ENCODE measurements at places on chromosomes 1 and 21.

GRCh38 chr1:214645712-214646111 lies 42.7 kb downstream of the CENPF start:
- no peak for DNase-seq

DNA sequence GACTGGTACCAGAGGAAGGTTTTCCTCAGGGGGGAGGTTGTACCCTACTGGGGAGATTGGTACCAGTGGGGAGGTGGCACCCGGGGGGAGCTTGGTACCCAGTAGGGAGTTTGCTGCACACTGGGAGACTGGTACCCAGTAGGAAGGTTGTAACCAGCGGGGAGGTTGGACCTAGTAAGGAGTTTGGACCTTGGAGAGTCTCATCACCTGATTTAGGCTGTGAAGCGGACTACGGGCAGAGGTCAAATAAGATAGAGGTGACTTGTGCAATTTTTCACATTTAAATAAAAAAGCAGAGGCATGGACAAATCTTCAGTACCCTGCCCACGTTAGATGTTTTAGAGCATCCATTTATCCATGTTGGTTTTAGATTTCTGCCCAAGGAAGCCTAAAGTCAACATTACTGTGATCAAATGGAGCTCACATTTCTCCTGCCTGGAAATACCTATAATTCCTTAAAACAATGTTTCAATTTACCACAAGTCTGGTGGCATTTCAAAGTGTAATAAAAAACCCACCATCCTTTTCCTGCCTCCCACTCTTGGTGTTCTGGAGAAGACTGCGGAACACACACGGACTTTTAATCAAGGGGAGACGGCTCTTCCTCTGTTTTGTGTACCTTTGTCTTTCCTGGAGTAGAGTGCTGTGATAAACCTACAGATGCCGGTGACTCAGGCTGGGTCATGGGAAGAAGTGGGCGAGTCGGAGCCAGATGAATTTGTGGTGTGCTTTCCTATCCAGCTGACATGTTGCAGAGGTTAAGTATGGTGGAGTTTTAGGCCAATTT lies 36.2 kb upstream of the MRPS6 start:
- no peak for DNase-seq

DNA sequence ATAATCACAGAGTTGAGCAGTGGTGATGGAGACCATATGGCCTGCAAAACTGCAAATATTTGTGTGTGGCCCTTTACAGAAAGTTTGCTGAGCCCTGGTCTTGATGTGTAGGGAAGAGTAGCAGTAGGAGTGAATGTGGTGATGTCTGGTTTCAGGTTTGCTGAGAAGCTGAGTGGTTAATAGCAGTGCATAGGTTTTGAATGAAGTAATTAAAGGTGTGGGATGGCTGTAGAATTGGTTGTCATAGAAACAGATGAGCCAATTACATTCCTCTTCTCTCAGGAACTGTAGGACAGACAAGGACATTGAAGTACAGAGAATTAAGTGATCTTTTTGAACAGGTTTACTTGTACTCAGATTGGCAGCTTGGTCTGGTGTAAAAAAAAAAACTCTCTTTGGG lies 37.4 kb downstream of the PRDM2 start:
- no peak for DNase-seq

GRCh38 chr1:209268479-209268878 lies 315.0 kb upstream of the CAMK1G start:
- no peak for DNase-seq

- no peak for DNase-seq
These were observed 57.5 kb upstream of the EPS8L3 start for GRCh38 chr1:109821221-109821669.

DNA sequence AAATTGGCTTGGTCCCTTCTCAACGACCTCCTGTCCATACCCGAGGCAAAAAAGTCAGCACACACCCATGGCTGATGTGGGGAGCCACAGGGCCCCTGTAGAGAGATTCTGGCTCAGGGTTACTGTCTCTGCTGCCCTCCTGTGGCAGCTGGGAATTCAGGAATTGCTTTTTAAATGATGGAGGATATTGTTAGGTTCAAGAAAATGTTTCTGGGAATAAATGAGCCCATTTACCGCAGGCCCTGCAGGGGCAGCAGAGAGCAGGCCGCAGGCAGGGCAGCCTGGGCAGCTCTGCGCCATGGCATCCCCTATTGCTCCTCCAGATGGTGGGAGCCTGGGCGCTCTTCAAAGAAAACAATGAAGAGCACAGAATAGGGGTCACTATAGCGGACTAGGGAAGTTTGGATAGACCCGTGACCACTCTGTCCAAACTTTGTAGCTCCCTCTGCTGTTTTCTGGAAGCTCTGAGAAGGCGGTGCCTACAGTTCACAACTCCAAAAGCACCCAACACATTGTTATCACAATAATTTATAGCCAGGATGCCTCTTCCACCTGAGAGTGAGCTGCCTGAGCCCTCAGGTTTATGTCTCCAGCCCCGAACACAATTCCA lies 201.1 kb downstream of the BACH1 start:
- DNase-seq = no peak

DNA sequence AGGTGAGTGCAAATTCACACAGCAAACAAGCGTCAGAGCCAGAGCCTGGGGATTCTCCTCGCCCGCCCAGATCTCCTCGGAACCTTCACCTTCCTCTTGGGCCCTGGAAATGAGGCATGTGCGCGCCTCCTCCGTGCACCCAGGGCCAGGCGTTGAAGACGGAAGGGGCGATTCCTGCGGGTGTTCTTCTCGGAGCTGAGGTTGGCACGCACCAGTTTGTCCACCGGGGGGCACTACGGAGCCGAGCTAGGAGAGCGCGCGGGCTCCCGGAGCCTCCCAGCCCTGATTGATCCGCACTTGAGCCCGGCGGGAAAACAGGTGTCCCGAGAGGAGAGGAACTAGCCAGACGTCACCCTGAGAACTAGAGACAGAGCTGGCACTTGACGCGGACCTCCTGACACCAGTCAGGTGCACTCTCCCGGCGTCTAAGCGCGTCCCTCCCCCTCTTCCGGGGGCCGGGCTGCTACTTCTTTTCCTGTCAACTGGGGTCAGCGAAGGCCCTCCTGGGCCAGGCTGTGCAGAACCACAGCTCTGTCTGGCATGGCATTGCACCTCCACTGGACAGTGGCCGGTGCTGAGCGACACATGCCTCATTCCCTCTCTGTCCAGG lies 18.3 kb upstream of the SERINC2 start:
- DNase-seq = peak; percentile 78

DNA sequence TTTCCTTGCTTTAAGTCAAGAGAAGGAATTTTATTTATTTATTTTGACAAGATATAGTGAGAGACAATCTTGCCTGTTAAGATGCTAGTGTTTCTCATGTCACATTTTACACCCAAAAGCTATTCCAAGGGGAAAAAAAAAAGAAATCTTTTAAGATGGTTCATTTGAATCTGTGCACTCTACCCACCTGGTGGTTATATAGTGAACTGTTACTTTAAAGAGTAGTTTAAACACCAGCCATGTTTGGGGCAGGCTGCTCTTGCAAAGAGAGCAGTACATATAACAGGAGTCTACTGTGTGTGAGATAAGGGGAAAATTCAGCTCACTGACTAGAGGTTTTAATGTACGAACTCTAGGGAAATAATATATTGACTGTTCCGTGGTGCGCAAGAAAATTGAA lies 3.3 kb upstream of the ELAVL4 start:
- no peak for DNase-seq

- peak; percentile 81 for DNase-seq
These were observed 19.9 kb downstream of the ATP8B2 start for GRCh38 chr1:154344977-154345837.

DNA sequence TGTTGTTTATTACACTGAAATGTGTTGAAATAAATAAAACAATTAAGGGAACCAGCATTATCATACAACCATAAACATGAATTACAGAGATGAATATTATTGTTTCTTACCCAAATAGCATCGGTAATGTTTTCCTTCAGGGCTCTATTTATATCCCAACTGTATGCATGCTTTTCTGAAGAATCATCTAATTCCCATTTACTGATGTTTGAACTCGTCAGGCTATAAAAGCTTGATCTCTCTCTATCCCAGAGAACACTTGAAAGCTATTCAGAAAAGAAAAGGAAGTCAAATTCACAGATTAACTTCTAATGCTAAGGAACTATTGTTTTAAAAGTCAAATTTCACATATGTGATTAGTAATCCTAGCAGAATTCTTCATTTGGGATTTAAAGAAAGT lies 12.4 kb downstream of the NUP133 start:
- DNase-seq = no peak

DNA sequence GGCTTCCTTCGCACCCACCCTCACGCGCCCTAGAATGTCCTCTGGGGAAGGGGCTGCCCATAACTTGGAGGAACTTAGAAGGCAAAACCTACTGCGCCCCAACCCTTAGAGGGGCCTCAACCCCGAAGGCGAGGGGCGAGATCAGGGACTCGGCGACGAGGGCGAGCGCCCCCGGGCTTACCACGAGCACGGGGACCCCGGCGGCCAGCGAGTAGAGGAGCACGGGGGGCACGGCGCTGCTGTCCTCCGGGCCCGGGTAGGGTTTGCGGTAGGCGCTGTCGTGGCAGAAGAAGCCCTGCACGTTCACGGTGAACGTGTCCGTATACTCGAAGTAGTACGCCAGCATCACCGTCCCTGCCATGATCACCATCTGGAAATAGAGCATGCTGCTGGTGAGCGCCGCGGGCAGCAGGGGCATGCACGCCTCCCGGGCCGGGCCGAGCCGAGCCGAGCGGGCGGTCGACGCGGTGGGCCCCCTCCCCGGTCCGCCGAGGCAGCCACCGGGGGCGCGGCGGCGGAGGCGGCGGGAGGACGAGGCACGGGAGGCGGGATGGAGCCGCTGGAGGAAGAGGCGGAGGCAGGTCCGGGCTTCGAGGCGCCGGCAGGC lies 304 bp downstream of the PLPPR5 start:
- DNase-seq = peak; percentile 0

DNA sequence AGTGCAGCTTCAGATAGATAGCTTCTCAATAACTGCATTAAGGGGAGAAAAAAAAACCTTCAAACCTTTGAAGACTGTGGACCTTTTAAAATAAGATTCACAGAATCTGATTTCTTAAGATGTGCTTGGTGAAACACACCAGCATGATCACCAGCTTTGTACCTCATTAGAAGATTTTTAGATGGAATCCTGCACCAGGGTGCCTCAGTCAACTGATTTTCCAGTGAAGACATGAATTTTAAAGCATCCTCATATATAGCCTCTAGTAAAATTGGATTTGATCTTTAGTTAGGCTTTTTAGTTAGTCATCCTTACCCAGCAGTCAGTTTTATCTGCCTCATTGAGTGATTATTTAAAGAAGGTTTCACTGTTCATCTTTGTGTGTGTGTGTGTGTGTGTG lies 208.6 kb upstream of the DEPDC1 start:
- DNase-seq = no peak

Data from activated T-cell treated with anti-CD3 and anti-CD28 coated beads for 1 hour (primary cell).